ENCODE measurements at places on chromosomes 7 and 10. TPM values are rescaled to one million over a fixed set of nuclear protein-coding genes. Genes with fewer than 3 reads are reported as not detected.

Gene AGMO
- polyA plus RNA-seq, result not detected

Gene HOXA4
- not detected for polyA plus RNA-seq

Gene KLF14
- polyA plus RNA-seq, result not detected

Gene TFPI2
- not detected for polyA plus RNA-seq

Gene ABCB1
- 8.5 TPM for polyA plus RNA-seq

Gene PITRM1
- 35.1 TPM for polyA plus RNA-seq

Gene UCMA
- polyA plus RNA-seq, result not detected

Gene LRMDA
- polyA plus RNA-seq, result not detected

Gene FAM25G
- polyA plus RNA-seq, result not detected

Gene PRRT4
- 0.27 TPM for polyA plus RNA-seq

Gene C10orf62
- not detected for polyA plus RNA-seq

Gene PLCE1
- 0.30 TPM for polyA plus RNA-seq

Gene LAMB1
- 0.65 TPM for polyA plus RNA-seq

Gene EIF4H
- 280 TPM for polyA plus RNA-seq

Gene MET
- polyA plus RNA-seq, result not detected

Gene TMEM270
- polyA plus RNA-seq, result not detected

Gene MBL2
- not detected for polyA plus RNA-seq

Gene PON3
- 0.65 TPM for polyA plus RNA-seq

Gene APBB1IP
- polyA plus RNA-seq, result 70.5 TPM

Gene NME8
- not detected for polyA plus RNA-seq

Gene ZNF853
- polyA plus RNA-seq, result 0.50 TPM

Gene ANKMY2
- polyA plus RNA-seq, result 15.6 TPM

Gene PNLIPRP2
- not detected for polyA plus RNA-seq

Gene LRGUK
- 0.30 TPM for polyA plus RNA-seq

Gene WNT2
- not detected for polyA plus RNA-seq

Gene TNPO3
- 30.4 TPM for polyA plus RNA-seq

Gene ASZ1
- polyA plus RNA-seq, result not detected

Gene DPP6
- polyA plus RNA-seq, result not detected

Gene SMIM30
- 29.1 TPM for polyA plus RNA-seq

Gene AUTS2
- polyA plus RNA-seq, result 0.40 TPM

Gene UBE3C
- 21.3 TPM for polyA plus RNA-seq

Gene TRIM73
- polyA plus RNA-seq, result 2.8 TPM

Gene EMX2
- not detected for polyA plus RNA-seq

Gene KCND2
- polyA plus RNA-seq, result not detected

Gene CACNA2D1
- polyA plus RNA-seq, result not detected

Gene HOXA11
- polyA plus RNA-seq, result not detected

Gene SPDYE1
- polyA plus RNA-seq, result 0.07 TPM
